ENCODE measurements at places on chromosomes 3 and 15.

- DNase-seq: no peak
Measured at GRCh38 chr15:31248951-31249350, 77.7 kb upstream of the KLF13 start.

DNA sequence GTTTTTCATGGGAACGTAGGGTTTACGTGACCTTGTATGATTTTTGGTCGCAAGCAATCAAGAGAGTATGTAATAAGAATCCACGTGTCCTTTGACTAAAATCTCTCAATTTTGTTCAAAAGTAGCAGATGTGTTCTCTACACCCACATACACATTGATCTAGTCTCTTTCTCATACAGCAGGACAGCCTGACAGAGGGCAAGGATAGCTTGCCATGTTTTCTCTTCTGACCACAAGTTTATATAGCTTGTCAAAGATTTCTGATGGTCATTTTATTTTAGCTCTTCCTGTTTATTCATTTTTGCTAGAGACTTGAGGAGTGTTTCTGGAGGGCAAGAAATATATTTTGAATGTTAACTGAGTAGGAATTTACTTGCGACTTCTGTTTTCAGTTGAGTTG lies 570.2 kb upstream of the ALCAM start:
- no peak for DNase-seq

GRCh38 chr3:31979001-31979697 lies 1.9 kb downstream of the OSBPL10 start:
- DNase-seq: no peak

DNA sequence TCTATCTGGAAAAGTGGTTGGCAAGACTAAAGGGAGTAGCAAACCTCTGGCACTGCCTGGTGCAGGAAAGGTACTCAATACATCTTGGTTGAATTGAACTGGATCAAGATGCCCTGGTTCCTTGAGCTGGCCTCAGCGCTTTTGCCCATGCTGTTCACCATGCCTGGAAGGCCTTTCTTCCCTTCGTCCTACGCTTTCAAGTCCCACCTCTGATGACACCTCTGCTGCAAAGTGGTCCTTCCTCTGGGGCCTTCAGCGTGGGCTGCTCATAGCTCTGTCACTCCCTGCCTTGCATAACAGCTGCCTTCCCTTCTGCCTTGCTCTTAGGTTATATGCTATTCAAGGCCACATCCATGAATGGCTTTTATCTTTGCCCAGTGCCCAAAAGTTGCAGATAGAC lies 23.0 kb downstream of the ITGA11 start:
- DNase-seq: no peak

GRCh38 chr15:64092075-64092820 lies 1.4 kb downstream of the CIAO2A start:
- DNase-seq: no peak

DNA sequence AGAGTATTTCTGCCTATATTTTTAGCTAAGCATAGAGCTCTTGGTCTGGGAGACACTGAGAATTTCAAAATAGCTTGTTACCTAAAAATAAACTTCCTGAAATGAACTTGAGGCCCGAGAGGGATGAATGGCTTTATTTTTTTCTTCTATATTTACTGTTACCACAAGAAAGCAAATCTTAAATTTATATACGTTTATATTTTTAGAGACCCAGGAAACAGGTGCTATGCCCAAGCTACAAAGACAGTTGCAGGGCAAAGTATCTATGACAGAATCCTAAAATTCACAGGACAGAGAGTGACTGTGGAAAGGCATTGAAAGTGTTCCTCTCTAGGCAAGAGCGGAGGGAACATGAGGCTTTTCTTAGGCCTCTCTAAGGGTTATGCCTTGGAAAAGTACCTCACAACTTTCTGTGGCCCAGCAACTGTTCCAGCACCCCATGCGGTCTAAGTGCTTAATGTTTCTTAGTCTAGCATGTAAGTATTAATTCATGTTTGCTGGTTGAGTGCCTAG lies 36.5 kb downstream of the TGFBR2 start:
- no peak for DNase-seq
